G401 (cell line): ENCODE measurements at places on chromosomes 11 and 22.
A peak's percentile ranks its signal among the peaks of the same experiment; 100 is the strongest.

GRCh38 chr11:82959987-82960778 lies 58.6 kb downstream of the DDIAS start:
- DNase-seq, result no peak

DNA sequence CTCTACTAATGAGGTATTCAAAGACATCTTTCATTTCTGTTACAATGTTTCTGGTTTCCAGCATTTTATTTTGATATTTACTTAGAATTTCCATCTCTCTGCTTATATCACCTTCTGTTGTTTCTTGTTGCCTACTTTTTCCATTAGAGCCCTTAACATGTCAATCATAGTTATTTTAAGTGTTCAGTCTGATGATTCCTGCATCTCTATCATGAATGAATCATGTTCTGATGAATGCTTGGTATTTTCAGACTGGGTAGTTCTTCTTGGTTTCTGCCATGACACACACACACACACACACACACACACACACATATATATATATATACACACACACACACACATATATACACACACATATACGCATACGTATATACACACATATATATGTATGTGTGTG lies 486.4 kb upstream of the ISX start:
- DNase-seq, result no peak

DNA sequence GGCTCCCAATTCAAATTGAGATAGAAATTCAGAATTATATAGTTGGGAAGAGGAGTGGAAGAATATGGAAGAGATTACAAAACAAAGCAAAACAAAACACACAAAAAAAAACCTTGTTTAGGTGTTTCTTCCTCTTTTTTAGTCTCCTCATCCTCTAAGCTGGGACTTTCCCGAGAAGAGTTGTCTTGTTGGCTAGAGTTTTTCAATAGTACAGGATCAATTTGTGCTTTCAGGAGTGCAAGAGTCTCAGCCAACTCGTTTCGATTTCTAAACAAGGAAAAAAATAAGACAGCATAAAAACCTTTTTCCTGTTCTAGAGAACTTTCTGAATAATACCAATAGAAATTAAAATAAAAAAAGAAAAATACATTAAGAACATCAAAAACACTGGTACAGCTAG lies 87.8 kb upstream of the CLNS1A start:
- no peak for DNase-seq

DNA sequence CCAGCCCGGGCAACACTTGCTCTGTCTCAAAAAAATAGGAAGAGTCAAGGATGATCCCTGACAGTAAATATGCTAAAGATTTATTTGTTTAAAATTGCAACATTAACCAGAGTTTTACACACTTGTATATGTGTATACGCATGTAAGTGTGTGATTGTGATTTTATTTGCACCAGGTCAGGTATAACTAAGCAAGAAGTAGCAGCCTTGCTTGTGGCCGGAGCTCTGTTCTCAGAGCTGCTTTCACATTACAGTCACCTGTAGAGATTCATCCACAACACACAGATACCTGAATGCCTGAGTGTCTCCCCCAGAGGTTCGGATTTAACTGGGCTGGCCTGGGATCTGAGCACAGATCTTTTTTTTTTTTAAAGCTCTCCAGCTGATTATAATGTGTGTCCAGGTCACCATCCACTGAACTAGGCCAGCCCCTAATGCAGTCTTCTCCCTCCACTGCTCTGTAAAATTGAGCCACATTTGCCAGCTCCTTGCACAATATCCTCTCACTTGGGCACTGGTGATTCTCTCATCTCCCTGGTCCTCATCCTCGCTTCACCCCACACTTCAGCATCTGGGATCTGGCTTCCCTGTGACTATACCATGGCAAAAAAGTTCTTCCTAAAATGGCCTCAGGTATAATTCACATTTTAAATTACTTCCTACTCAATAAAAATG lies 48.3 kb downstream of the LIF start:
- no peak for DNase-seq

DNA sequence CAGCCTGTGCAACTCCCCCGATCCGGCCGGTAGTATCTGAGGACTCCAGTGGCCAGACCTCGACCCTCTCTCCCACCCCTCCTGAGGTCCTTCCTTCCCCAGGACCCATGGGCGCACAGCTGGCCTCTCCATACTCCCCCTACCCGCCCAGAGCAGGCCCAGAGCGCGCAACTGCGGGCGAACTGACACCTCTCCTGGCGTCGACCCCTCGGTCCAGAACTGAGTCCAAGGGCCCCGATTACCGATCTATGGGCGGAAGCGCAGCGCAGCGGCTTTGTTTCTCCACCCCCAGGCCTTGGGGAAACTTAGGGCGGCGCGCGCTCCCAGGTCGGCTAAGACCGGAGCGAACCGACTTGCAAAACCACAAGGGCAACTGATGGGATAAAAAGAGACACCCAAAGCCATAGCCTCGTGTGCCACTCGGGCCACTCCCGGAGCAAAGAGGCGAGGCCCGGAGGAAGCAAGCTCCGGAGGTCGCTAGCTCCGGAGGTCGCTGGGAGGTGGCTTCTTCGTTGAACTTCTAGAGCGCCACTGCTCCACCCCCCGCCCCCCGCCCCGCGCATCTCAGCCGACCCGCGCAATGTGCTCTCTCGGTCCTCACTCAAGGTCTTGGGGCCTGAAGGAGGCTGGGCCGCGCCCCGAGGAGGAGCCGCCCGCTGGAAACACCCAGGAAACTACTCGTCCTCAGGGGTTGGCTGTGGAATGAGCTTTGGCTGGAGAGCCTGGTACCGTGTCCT lies 9.8 kb upstream of the ALX4 start:
- no peak for DNase-seq

- DNase-seq, result no peak
Observed at GRCh38 chr11:34665077-34665835, 44.4 kb downstream of the EHF start.

DNA sequence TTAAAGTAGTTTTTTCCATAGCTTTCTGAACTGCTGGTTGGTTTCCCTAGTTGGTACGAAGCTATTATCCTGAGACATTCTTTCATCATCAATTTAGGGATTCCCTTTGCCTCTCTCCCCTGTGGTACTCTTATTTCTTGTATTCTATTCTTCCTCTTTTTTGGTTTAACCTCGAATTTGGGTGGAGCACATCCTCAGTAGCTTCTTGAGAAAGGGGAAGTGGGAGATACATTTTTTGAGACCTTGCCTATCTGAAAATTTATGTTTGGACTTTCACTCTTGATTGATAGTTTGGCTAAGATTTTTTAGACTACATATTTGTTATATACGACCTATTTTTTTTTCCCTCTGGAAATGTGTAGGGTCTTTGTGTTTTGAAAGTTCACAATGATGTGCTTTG lies 121.7 kb upstream of the ZBED5 start:
- DNase-seq, result no peak

DNA sequence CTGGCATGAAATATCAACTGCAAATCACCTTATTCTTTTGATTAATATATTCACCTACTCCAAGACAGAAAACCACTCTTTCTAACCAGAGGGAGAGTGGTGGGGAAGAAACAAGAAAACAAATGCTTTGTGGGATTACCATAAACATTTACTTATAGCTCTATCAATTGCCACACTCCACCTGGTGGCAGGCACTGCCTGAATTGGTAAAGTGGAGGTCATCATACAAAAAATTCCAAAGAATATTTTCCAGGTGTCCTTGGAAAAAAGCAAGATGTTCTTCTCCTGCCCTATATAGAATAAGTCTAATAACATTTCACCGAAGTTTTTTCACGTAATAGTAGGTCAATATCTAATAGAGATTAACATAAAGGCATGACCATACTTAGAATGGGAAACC lies 45.3 kb downstream of the PHF21A start:
- no peak for DNase-seq

DNA sequence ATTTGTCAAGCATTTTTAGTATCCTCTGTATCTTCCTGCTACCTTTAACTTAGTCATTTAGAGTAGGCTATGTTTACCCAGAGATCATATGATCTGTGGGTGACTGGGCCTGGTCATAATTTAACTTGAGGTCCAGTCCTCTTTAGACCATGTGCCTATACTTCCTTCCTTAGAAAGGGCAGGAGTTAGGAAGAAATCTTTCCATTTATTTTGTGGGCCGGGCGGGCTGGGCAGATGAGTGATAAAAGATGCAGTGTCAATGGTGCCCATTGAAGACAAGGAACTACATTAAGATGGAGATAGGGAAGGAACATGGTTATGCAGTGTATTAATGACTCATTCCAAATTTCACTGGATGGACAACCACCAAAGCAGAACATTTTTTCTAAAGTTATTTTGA lies 30.9 kb upstream of the PDE3B start:
- no peak for DNase-seq

DNA sequence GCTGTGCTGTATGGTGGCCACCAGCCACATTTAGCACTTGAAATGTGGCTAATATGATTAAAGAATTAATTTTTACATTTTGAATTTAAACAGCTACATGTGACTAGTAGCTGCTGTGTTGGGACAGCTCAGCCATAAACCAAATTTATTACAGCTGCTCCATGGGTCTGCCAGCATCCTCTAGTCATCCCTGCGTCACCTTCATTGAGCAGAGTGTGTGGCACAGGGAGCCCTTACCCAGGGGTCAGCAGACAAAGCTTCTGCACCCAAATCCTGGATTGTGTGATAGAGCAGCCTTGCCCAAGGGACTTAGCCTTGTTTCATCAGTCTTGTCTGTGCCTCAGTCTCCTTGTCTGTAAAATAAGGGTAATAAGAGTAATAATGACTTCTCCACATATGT lies 19.4 kb upstream of the ACCSL start:
- no peak for DNase-seq

DNA sequence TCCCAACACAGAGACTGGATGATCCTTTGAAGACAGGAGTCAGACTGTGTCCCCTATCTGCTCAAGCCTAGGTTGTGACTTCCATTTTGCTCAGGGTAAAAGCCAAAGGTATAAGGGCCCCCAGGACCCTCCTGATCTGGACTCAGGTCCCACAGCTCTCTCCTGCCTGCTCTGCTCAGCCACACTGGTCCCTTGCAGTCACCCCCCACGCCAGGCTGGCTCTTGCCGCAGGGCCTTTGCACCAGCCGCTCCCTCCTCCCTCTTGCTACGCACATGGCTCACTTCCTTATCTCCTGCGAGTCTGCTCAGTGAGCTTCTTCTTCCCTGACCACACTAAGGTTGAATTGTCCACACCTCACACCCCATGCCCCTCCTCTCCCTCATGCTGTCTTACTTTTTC lies 28.4 kb upstream of the CACNG2 start:
- DNase-seq, result no peak

DNA sequence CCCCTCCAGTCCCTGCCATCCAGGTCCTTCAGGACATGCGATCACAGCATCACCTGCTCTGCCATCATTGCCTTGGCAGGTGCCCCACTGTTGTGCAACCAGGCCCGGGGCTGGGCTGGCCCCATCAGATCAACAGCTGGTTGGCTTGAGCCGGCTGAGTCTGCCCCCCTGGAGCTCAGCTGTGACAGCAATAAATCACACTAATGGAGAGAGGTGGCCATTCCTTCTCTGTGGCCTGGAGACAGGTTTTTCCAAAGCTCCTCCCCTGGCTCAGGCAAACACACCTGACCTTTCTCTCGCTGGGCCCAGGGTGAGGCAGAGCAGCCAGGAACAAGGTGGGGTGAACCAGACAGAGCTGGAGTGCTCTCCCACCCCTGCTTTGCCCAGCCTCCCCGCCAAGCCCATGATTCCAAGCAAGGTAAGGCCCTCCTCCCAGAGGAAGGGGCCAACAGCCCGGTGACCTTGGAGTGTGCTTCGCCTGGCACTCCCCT lies 8.9 kb upstream of the FXYD2 start:
- DNase-seq, result no peak

DNA sequence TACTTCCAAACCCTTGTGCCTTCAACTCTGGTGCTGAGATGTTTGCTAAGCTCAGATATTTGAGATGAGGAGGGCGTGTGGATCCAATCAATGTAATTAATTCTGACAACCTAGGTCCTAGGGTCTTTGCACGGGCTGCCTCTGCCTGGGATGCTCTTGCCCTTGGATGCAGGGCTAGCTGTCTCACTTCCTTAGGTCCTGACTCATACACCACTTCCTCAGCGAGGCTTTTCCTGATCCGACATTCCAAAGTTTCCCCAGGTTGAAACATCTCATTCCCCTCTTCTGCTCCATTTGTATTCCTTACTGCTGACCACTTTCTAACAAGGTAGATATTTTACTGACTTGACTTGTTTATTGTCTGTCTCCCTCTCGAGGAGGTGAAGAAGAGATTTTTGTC lies 43.0 kb upstream of the NTM start:
- DNase-seq, result no peak

GRCh38 chr11:12812849-12813248 lies 138.6 kb downstream of the TEAD1 start:
- no peak for DNase-seq

GRCh38 chr11:102451681-102452460 lies 694 bp downstream of the TMEM123 start:
- peak; percentile 6 for DNase-seq

DNA sequence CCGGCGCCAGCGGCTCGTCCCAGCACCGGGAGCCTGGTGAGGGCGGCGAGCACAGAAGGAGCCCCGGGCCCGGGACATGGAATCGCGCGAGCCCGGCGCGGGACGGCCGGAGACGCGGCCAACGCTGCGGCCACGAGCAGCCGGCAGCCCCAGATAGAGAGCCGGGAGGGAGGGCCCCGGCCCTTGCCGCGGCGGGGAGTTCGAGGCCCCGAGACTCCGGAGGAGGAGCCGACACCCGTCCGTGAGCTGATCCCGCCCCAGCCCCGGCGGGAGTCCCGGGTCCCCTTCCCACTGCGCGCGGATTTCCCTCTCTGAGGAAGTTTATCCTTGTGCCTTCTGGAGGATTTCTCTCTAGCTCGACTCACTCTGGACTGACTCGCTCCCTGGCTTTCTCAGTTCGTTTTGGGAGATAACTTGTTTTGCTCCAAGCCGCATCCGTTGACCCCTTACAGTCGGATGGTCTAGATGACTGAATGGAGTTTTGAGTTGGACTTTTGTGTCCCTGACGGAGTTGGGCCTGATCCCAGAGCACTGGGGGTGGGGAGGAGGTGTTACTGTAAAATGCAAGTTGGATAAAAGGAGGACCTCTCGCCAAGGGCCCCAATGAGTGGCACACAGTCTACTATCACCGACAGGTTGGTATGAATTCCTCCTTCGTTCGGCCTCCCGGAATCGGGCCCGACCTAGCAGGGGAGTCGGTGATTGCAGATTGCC lies 585 bp downstream of the ARHGEF12 start:
- DNase-seq, result no peak

- DNase-seq, result no peak
Observed at GRCh38 chr22:20299746-20300136, 20.1 kb downstream of the DGCR6L start.
